ENCODE measurements at places on chromosomes 2 and 18.

DNA sequence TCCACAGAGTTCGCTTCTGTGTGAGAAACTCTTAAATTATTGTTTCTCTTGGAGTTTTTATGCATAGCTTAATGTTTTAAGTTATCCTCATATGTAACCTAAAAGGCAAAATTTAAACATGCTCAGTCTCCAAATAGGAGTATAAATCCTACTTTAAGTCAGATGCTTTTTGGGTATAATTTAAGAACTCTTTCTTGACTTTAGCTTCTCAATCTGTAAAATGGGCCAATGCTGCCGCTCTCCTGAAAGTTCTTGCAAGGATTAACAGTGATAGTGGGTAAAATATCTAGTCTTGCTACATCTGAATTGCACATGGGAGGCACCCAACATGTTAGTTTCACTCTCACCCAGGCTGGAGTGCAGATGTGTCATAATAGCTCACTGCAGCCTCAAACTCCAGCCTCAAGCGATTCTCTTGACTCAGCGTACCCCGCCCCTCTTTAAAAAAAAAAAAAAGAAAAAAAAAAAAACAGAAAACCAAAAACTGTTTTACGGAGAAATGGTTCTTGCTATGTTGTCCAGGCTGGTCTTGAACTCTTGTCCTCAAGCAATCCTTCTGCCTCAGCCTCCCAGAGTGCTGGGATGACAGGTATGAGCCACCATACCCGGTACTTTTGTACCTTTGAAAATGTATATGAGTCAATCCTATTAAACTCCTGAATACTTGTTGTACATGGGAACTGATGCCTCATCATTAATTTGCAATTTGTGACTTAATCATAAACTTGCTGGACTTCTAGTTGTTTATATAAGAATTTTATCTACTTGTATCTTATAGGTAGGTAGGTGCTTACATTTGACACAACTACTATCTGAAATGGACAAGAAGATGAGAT, 1.8 kb downstream of the FBXO48 start:
- no peak for DNase-seq

DNA sequence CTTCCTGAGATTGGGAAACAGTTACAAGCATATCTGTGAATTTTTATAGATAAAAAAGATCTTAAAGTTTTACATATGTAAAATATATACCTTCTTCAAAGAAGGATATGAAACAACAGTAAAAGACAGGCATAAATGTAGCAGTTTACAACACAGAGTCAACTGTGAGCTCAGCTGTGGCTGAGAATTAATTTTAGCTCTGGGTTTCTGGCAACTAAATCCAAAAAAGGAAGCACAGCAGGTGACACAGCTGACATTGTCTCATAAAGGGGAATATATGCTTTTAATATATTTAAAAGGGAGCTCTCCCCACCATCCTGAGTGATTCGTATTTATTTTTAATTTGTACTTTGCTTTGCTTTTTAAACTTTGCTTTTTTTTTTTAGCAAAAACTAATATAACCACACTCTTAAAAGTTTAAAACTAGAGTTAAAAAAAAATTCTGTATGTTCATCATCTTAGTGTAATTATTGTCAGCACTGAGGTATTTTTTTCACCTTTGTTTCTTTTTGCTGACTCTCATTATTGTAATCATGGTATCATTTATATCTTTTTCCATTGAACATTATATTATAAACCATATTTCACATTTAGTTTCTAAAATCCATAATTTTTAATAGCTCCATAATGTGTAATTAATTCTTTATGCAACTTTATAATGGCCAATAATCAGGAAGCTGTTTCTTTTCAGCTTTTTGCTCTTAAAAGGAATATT, 6.7 kb downstream of the TUBB6 start:
- DNase-seq, result no peak

GRCh38 chr2:202450785-202451184, 74.7 kb downstream of the BMPR2 start:
- no peak for DNase-seq

- peak; percentile 81 for DNase-seq
These were observed 650.1 kb downstream of the SLC4A3 start for GRCh38 chr2:220277445-220277975.

GRCh38 chr18:11943551-11943950, 35.4 kb upstream of the MPPE1 start:
- no peak for DNase-seq

GRCh38 chr2:207483066-207483465, 46.7 kb upstream of the CREB1 start:
- DNase-seq, result no peak

All from HT-29 (cell line).